ENCODE measurements at places on chromosomes 1 and 21.

DNA sequence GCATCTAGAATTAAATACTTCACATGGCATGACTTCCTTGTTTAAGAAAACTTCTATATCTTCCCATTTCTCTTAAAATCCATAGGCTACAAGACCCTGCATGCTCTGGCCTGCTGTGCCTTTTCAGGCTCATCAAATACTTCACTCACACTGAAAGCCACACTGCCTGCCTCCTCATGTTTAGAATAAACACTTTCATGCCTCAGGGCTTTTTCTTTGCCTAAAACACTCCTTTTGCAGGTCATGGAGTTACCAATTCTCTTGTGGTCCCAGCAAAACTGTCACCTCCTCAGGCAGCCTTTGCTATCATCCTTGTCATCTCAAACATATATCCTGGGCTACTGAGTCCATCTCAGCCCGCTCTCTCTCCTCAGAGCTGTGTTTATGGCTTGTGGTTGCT lies 5.5 kb downstream of the SGIP1 start:
- no peak overlapping the region for H3K4me3 ChIP-seq
- H3K27me3 ChIP-seq, result no peaks in the 10 kb centered on the region
- DNase-seq, result no peak
- no peaks in the 10 kb centered on the region for H3K36me3 ChIP-seq
- no peak overlapping the region for H3K27ac ChIP-seq

DNA sequence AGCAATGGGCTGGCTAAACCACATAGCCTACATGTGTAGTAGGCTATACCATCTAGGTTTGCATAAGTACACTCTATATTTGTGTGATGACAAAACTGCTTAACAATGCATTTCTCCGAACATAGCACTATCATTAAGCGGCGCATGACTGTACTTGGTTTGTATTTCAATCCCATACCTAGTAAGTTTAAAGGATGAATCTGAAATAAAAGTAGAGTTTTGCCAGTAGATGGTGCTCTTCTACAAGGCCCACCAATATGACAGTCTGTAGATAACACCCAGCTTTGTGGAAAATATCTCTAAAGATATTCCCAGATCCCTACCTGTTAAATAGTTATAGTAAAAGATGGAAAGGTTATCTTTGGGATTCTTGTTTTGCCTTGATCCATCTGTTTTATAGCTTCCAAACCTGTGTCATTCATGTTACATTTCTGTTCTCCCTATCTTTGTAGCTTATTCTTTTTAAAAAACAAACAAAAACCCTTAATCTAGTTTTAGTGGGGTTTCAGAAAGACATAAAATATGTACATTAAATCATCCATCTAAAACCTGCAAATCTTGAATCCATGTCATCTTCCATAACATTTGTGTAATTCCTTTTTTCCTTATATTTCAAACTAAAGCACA lies 33.9 kb upstream of the ASPM start:
- H3K4me3 ChIP-seq, result no peak overlapping the region
- H3K36me3 ChIP-seq, result peaks cover 52% of the 10 kb centered on the region
- peak; percentile 65 for DNase-seq
- no peaks in the 10 kb centered on the region for H3K27me3 ChIP-seq

DNA sequence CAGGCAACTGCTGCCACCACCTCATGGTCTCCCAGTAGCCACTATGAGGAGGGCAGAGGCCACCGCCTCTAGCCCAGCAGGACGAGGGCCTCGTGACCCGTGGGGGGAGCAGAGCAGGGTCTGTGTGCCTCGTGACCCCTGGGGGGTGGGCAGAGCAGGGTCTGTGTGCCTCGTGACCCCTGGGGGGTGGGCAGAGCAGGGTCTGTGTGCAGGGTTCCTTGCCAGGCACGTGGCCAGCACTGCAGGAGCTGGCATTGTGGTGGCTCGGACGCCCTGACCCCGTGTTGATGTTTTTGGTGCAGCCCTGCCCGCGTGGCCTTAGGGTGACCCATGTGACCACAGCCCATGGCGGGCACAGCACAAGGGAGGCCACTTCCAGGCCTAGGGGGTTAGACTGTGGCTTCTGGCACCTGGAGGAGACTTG lies 52.8 kb downstream of the SLX9 start:
- H3K27ac ChIP-seq, result no peak overlapping the region
- no peak for DNase-seq
- H3K27me3 ChIP-seq, result no peaks in the 10 kb centered on the region
- H3K4me3 ChIP-seq, result no peak overlapping the region
- no peaks in the 10 kb centered on the region for H3K36me3 ChIP-seq
- peaks cover 5% of the 10 kb centered on the region for H3K4me1 ChIP-seq

GRCh38 chr1:14365301-14365988 lies 233.0 kb upstream of the KAZN start:
- H3K4me3 ChIP-seq, result no peak overlapping the region
- DNase-seq, result peak; percentile 33
- H3K36me3 ChIP-seq, result no peaks in the 10 kb centered on the region
- H3K4me1 ChIP-seq, result no peaks in the 10 kb centered on the region

- H3K27ac ChIP-seq, result no peak overlapping the region
- H3K36me3 ChIP-seq, result peaks cover 64% of the 10 kb centered on the region
- H3K4me1 ChIP-seq, result no peaks in the 10 kb centered on the region
- H3K27me3 ChIP-seq, result no peaks in the 10 kb centered on the region
- no peak overlapping the region for H3K4me3 ChIP-seq
These were observed 39.8 kb downstream of the USP1 start for GRCh38 chr1:62476525-62477219.

DNA sequence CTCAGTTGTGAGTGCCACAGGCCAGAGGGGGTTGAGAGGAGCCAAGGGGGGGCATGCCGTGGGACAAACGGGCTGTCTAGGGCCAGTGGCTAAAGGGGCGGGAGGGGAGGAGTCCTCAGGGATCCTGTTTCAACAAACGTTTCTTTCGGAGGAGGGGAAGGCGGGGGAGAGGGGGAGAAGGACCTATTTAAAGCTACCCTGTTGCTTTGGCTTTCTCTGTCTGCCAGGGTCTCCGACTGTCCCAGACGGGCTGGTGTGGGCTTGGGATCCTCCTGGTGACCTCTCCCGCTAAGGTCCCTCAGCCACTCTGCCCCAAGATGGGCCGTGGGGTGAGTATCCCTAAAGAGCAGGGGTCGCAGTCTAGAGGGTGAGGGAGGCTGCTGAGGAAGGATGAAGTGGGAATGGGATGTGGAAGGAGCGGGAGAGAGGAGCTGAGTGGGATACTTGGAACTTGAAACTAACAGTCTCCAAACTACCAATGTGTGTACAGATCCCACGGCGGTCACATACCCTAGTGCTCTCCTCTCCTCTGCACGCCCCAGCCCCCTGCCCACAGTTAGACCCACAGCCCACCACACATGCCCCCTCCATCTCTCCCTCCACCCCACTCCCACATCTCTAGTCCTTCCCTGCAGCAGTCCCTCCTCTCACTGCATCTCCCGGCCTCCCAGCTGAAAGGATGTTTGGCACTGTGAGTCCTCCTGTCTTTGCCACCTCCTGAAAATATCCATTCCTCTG lies at the start of gene ATP1A2:
TSS of gene ATP1A2 (plus strand) at position 215 of the 738 bp plus-strand sequence. CDS start at position 318, 103 bp downstream.
- no peak within 1 kb of the TSS for H3K4me3 ChIP-seq
- no peak within 1 kb of the TSS for H3K27ac ChIP-seq
- DNase-seq, result peak; percentile 62
- peaks cover 30% of the 10 kb centered on the region for H3K27me3 ChIP-seq
- H3K4me1 ChIP-seq, result peaks cover 42% of the 10 kb centered on the region
